Activated CD4-positive, alpha-beta T cell treated with anti-CD3 and anti-CD28 coated beads, Interleukin-2, amount 10 ng/mL, durations not matched to agents 7 days and 5 days (primary cell): ENCODE measurements at places on chromosomes 6 and 20. TPM values are rescaled to one million over a fixed set of nuclear protein-coding genes. Genes with fewer than 3 reads are reported as not detected.

- no peak for DNase-seq
- H3K4me1 ChIP-seq = no peaks in the 10 kb centered on the region
- H3K27ac ChIP-seq = no peak overlapping the region
- H3K4me3 ChIP-seq = no peak overlapping the region
- H3K36me3 ChIP-seq = no peaks in the 10 kb centered on the region
Measured at GRCh38 chr6:168044521-168045130, 34.4 kb downstream of the FRMD1 start.

DNA sequence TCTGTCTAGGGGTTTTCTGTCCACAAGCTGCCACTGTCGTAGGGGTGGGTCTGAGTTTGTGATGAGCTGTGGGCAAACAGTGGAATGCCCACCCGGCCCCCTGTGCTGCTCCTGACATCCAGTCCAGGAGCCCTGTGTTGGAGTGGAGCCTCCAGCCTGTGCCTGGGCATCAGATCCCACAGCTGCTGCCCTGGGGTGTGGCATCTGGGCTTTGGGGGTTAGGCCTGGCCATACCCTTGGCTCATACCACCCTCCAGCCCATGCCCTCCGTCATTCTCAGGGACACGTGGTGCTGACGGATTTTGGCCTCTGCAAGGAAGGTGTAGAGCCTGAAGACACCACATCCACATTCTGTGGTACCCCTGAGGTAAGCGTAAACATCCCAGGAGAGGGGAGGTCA is 12.9 kb downstream of the SGK2 start:
- H3K36me3 ChIP-seq = no peaks in the 10 kb centered on the region
- DNase-seq = no peak
- H3K4me1 ChIP-seq = no peaks in the 10 kb centered on the region
- no peaks in the 10 kb centered on the region for H3K27me3 ChIP-seq
- no peak overlapping the region for H3K4me3 ChIP-seq

DNA sequence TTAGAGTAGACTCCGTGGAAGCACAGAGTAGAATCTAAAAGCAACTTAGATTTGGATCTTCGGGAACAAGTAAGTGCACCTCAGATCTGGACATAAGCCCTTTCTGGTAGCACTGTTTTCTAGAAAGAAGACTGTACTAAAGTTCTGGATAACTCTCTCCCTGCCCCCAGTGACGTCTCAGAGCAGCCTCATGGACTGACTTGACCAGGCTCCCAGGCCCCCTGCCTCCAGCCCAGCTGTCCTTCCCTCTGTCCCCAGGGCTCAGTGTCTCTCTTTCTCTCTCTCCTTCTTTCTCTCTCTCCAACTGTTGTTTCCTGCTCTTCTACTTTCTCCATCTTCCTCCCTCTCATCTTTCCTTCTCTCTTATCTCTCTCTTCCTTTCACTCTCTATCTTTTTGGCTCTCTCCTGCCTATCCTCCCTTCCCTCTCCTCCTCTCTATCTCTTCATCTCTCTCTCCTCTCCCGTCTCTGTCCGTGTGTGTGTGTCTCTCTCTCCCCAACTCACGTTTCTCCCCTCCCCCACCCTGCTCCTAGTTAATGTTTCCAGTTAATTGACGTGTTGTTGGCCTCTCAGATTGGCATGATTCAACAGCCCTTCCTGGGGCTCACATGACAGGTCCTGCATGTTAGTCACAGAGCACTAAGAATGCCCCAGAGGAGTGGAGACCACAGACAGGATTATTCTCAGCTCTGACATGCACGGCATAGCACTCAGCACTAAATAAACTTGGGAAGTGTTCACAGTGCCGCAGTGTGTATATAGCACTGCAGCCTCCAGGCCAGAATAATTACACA is 180.4 kb upstream of the FOXQ1 start:
- no peak overlapping the region for H3K27ac ChIP-seq
- H3K36me3 ChIP-seq = no peaks in the 10 kb centered on the region
- no peak overlapping the region for H3K4me3 ChIP-seq

GRCh38 chr6:148836751-148837150 is 89.9 kb downstream of the UST start:
- H3K4me3 ChIP-seq = no peak overlapping the region
- no peak for DNase-seq
- no peaks in the 10 kb centered on the region for H3K36me3 ChIP-seq

HRH3 gene
- total RNA-seq = not detected

EMILIN3 gene
- not detected for total RNA-seq

TRERF1 gene
- total RNA-seq = 18.6 TPM

DNA sequence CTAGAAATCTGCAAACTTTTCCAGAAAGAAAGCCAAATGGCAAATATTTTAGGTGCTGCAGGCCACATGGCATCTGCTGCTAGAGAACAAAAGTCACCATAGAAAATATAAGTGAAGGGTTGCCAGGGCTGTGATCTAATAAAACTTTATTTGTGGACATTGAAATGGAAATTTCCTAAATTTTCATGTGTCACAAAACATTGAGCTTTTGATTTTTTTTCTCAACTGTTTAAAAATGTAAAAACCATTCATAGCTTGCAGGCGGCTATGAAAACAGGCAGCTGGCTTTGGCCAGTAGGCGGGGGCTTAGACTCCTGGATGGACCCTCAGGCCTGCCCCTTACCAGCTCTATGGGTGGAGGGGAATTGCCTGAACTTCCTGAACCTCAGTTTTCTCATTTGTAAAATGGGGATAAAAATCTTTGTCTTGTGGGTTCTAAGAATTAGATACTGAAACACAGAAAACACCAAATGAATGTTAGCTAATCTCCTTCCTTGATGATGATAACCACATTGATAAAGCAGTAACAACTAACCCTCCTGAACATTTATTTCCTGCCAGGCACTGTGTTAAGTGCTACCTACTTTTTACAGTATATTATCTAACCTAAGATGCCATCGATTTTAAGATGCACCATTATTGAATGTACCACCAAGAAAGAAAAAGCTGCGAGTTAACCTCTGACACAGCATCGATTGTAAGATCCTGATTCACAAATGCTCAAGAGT is 85.5 kb downstream of the SLC22A23 start:
- H3K4me1 ChIP-seq = peaks cover 14% of the 10 kb centered on the region
- no peak overlapping the region for H3K4me3 ChIP-seq
- H3K27ac ChIP-seq = no peak overlapping the region
- no peaks in the 10 kb centered on the region for H3K36me3 ChIP-seq
- DNase-seq = no peak

- peaks cover 3% of the 10 kb centered on the region for H3K27me3 ChIP-seq
- no peak for DNase-seq
- H3K4me3 ChIP-seq = no peak overlapping the region
- H3K4me1 ChIP-seq = no peaks in the 10 kb centered on the region
- no peak overlapping the region for H3K27ac ChIP-seq
Measured at GRCh38 chr6:71512256-71512655, 223.6 kb downstream of the OGFRL1 start.

GRCh38 chr6:116278854-116279231 is 887 bp downstream of the TSPYL1 start:
- H3K4me3 ChIP-seq = peak overlapping the region; percentile 90
- peaks cover 45% of the 10 kb centered on the region for H3K36me3 ChIP-seq
- no peaks in the 10 kb centered on the region for H3K27me3 ChIP-seq

- no peaks in the 10 kb centered on the region for H3K36me3 ChIP-seq
- DNase-seq = no peak
- H3K4me1 ChIP-seq = peaks cover 6% of the 10 kb centered on the region
- H3K27ac ChIP-seq = no peak overlapping the region
Measured at GRCh38 chr6:81818901-81819361, 66.5 kb upstream of the TENT5A start.

DNA sequence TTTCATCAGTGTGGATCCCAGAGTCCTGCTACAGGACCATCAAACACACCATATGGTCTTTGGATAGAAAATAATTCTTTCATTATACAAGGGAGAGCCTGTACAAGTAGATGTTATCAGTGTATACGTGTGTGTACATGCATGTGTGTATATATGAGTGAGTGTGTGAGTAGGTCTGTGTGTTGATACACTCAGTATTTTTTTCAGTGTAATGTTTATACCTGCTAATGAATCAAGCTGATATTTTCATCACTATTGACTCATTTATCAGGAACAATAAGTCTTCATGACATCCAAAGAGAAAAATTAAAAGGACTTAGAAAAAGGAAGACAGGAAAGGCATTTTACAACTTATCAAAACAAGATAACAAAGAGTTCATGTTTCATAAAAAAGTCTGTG is 66.5 kb downstream of the EPM2A start:
- H3K4me1 ChIP-seq = no peaks in the 10 kb centered on the region
- no peak overlapping the region for H3K4me3 ChIP-seq
- H3K27me3 ChIP-seq = no peaks in the 10 kb centered on the region
- H3K27ac ChIP-seq = no peak overlapping the region

PPDPF gene
- total RNA-seq = 193 TPM

DNA sequence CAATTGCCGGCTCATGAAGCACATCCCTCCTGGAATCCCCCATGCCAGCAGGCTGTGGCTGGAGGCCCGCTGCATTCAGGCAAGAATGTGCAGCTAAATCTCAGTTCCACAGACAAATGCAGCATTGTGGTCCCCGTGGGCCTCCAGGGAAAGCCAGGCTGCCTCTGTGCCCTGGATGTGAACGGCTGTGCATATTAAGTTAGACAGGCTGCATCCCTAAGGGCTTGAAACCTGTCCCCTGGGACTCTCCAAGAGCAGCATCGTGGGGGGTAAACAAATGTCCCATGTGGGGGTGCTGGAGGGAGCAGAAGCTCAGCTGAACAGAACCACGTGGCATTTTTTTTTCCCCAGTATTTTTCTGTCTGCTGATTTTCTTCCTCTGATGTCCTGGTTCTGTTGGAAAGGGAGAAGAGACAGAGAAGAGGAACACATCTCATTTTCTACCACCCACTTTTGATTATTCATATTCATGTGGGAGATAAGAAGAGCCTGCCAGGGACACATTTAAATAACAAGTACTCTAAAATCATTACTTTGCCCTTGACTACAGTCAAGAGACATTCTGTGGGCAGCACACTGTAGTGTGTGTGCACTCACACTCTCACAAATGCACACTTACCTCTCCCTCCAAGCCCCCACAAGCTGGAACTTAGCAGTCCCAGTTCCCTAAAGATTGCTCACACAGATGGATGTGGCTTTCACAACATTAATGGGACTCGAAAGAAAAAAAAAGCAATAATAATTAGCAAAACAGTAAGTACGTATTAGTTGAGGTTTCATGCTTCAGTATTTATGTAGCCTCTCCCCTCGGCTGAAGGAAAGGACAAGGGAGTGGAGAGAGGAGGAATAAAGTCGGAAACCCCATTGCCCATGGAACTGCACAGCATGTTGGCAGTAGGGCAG is 16.9 kb downstream of the GFOD1 start:
- H3K4me3 ChIP-seq = no peak overlapping the region
- H3K27ac ChIP-seq = no peak overlapping the region
- DNase-seq = no peak
- no peaks in the 10 kb centered on the region for H3K27me3 ChIP-seq

DNA sequence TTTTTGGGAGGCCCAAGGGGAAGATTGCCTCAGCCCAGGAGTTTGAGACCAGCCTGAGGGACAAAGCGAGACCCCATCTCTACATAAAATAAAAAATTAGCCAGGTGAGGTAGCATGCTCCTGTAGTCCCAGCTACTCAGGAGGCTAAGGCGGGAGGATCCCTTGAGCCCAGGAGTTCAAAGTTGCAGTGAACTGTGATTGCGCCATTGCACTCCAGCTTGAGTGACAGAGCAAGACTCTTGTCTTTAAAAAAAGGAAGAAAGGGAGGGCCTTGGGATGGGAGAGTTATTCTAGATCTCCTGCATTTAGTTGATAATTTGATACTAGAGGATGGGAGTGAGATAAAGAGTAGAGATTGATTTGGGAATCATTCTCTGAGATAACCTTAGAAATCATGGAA is 68.1 kb downstream of the ITCH start:
- no peak for DNase-seq
- H3K27ac ChIP-seq = no peak overlapping the region
- peaks cover 10% of the 10 kb centered on the region for H3K36me3 ChIP-seq
- H3K27me3 ChIP-seq = no peaks in the 10 kb centered on the region

DNA sequence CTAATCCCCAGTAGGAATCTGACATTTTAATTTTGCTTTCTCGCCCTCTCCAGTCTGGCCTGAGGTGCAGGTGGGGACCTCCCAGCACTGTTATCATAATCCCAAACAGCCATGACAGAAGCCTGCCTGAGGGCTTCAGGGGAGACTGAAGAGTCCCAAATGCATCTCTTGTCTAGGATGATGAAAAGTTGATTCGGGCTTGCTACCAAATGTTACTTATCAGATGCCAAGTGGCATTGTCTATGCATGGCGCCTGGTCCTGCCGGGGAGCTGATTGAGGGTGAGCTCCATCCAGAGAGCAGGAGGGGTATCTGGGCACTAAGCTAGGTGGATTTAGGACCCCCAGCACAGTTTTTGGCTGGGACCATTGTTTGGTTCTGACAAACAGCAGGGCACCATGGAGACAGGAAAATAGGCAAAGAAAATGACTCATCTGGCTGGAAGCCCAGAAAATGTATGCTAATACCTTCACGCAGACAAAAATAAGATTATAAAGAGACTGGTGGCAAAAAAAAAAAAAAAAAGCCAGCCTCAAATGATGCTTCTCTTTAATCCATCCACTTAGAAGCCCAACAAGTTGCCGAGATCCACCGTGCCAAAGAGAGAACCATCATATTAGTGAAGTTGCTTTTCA is 513.7 kb upstream of the SULF2 start:
- no peaks in the 10 kb centered on the region for H3K36me3 ChIP-seq
- DNase-seq = no peak
- no peak overlapping the region for H3K27ac ChIP-seq
- peaks cover 5% of the 10 kb centered on the region for H3K27me3 ChIP-seq
- no peak overlapping the region for H3K4me3 ChIP-seq

GRCh38 chr6:147173140-147173539 is 31.1 kb upstream of the STXBP5 start:
- DNase-seq = no peak
- H3K4me1 ChIP-seq = no peaks in the 10 kb centered on the region
- H3K4me3 ChIP-seq = no peak overlapping the region
- H3K27ac ChIP-seq = no peak overlapping the region
- no peaks in the 10 kb centered on the region for H3K36me3 ChIP-seq

GRCh38 chr6:111154981-111155380 is 67.7 kb downstream of the SLC16A10 start:
- no peak for DNase-seq
- peaks cover 4% of the 10 kb centered on the region for H3K27me3 ChIP-seq
- peaks cover 21% of the 10 kb centered on the region for H3K4me1 ChIP-seq
- peaks cover 8% of the 10 kb centered on the region for H3K36me3 ChIP-seq

DNA sequence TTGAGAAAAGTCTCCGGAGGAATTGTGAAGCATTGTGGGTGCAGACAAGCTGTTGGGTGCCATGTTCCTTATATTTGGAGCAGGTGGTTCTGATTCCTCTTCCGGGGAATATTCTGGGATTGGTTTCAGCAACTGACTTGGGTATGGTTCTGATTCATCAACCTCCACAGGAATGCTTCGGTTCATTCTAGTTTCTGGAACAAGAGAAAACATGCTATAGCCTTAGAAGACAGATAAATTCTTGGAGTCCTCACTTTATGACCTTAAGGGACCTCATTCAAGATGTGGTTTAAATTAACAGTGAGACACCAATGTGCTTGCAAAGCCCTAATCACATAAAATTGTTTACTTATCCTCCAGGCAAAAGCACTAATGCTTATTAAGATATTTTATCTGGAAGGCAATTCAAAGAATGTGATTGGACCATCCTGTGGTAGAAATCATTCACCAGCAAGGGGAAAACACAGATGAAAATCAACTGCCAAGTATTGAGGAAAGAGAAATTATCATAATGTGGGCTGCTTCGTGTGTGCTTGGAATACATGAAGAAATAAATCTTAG is 13.7 kb downstream of the TRAF3IP2 start:
- peaks cover 17% of the 10 kb centered on the region for H3K4me1 ChIP-seq
- DNase-seq = no peak
- H3K36me3 ChIP-seq = peaks cover 31% of the 10 kb centered on the region
- no peaks in the 10 kb centered on the region for H3K27me3 ChIP-seq

OXT gene
- total RNA-seq = not detected

- H3K27ac ChIP-seq = no peak overlapping the region
- H3K27me3 ChIP-seq = no peaks in the 10 kb centered on the region
- H3K36me3 ChIP-seq = no peaks in the 10 kb centered on the region
Measured at GRCh38 chr6:154447954-154448353, 62.5 kb downstream of the CNKSR3 start.

HUS1B gene
- 1.5 TPM for total RNA-seq
